Aorta (tissue), 5 donors: ENCODE measurements at places on chromosomes 2 and 18. TPM values are rescaled to one million over a fixed set of nuclear protein-coding genes. Genes with fewer than 3 reads are reported as not detected.

GALM gene
- 8.6 TPM for total RNA-seq

PDE11A gene
- total RNA-seq, result 1.2 TPM

SPATA3 gene
- total RNA-seq, result not detected

NEB gene
- total RNA-seq, result 3.1 TPM

LOXHD1 gene
- 1.0 TPM for total RNA-seq

CYP26B1 gene
- 12.9 TPM for total RNA-seq

DSC3 gene
- total RNA-seq, result 2.3 TPM

INPP5D gene
- total RNA-seq, result 51.2 TPM

B3GNT7 gene
- 4.0 TPM for total RNA-seq

GALNT13 gene
- total RNA-seq, result 4.9 TPM

ZNF513 gene
- total RNA-seq, result 15.3 TPM

CD8B2 gene
- total RNA-seq, result 0.09 TPM

IL1B gene
- total RNA-seq, result 9.3 TPM

RBFA gene
- total RNA-seq, result 18.1 TPM

MAP4K3 gene
- total RNA-seq, result 42.1 TPM

DYNAP gene
- not detected for total RNA-seq

TRAPPC8 gene
- total RNA-seq, result 47.1 TPM

FIGN gene
- total RNA-seq, result 27.8 TPM

NT5DC4 gene
- 0.23 TPM for total RNA-seq

PAX3 gene
- not detected for total RNA-seq
